ENCODE measurements at places on chromosomes 6 and 20.

DNA sequence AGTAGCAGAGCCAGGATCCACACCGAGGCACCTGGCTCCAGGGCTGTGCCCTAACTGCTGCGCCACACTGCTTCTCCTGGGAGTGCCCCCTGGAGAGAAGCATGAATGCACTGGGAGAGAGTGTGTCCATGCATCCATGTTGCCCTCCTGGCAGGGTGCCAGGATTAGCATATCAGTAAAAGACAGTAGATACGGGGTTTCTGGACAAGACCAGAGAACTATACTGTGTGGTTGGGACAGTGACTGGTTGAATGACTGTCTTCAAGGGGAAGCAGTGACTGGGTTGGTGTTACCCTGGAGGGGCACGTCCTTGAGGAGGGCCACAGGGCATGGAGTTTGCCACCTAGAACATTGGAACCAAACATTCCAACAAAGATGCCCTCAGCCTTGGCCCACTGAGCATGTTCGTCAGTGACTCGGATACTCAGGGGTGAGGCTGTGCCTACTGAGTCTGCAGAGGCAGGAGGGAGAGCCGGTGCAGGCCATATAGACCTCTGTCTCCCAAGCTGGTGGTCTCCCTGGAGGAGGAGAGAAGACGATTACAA, 288.8 kb downstream of the CDC5L start:
- H3K4me1 ChIP-seq: no peaks in the 10 kb centered on the region
- H3K4me3 ChIP-seq: no peak overlapping the region
- no peaks in the 10 kb centered on the region for H3K27me3 ChIP-seq

DNA sequence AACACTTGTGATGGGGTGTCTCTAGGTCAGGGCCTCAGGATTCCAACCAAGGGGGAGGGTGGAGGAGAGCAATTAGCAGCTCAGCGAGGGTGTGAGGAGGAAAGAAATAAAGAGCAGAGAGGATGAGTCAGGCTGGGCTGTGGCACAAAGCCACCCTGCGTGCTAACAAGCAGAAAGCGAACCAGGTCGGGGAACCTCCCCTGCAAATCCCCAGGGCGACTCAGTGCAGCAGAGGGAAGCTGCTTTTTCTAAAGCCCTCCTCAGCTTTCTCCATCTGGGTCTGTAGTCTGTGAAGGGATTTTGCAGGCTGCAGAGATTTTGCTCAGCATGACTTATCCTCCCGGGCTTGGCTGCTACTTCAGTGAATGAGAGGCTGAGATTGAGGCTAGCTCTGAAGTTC, 6.6 kb upstream of the SPO11 start:
- no peak for DNase-seq
- no peak overlapping the region for H3K27ac ChIP-seq
- no peaks in the 10 kb centered on the region for H3K27me3 ChIP-seq
- H3K4me3 ChIP-seq: no peak overlapping the region
- H3K4me1 ChIP-seq: no peaks in the 10 kb centered on the region
- no peaks in the 10 kb centered on the region for H3K36me3 ChIP-seq

DNA sequence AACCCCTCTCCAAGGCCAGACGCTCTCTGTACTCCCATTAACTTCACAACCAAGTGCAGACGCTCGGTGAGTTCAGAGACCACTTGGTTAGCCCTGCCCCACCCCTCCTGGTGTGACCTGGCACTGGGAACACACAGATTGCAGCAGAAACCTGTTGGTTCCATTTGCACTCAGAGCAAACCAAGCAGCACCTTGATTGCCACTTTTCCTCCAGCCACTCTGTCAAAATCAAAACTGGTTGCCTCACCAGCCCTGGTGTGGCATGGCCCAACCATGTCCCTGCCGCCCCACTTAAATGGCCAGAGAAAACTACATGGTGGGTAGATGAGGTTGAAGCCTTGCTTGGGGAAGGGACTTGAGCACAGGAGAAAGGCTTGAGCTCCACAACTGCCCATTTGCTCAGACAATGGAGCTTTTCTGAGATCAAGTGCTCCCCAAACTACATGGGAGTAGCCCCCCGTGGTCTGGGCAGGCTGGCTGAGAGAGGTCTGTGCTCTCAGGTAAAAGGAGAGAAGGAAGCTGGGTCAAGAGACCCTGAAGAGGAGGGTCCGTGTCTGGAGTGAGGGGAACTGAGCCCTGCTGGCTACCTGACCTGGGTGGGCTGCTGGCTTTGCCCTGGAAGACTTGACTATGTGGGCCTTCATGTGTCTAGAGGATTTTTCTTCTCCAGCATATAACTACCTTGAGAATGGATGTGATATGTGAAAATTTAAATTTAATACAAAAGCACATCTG, 43.4 kb downstream of the PLCG1 start:
- H3K36me3 ChIP-seq: peaks cover 8% of the 10 kb centered on the region
- peak overlapping the region; percentile 83 for H3K27ac ChIP-seq
- H3K4me3 ChIP-seq: no peak overlapping the region
- DNase-seq: no peak

DNA sequence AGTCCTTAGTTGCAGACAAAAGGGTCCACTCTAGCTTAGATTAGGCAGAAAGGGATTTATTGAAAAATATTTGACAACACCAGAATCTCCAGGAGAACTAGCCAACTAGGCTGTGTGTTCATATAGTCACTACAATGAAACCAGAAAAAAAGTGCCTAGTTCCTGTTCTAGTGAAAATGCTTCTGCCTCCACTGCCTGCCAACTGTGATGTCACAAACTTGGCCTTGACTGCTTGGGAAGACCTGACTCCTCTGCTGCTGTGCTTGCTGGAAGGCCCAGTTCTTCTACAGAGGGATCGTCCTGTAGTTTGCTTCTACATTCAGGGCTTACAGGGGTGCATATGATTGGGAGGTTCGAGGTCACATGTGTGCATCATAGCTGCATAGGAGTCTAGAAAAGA, 40.3 kb upstream of the XRN2 start:
- H3K4me3 ChIP-seq: no peak overlapping the region
- H3K36me3 ChIP-seq: no peaks in the 10 kb centered on the region
- no peak overlapping the region for H3K27ac ChIP-seq

GRCh38 chr6:109295109-109295773, 87.0 kb downstream of the CD164 start:
- no peak for DNase-seq
- H3K4me1 ChIP-seq: peaks cover 25% of the 10 kb centered on the region
- no peak overlapping the region for H3K27ac ChIP-seq
- H3K4me3 ChIP-seq: no peak overlapping the region
- no peaks in the 10 kb centered on the region for H3K27me3 ChIP-seq
